ENCODE measurements at places on chromosomes 16 and 17. TPM values are rescaled to one million over a fixed set of nuclear protein-coding genes. Genes with fewer than 3 reads are reported as not detected.

Gene TBC1D3G
- total RNA-seq, result not detected

Gene CTRL
- total RNA-seq, result 1.5 TPM

Gene TAC4
- total RNA-seq, result not detected

Gene RBFOX1
- total RNA-seq, result 49.5 TPM

Data from heart left ventricle (tissue), 16 donors.